Astrocyte (in vitro differentiated cells and primary cell): ENCODE measurements at places on chromosomes 11 and 22.
A peak's percentile ranks its signal among the peaks of the same experiment; 100 is the strongest.

GRCh38 chr11:63816732-63817131, 3.5 kb downstream of the SPINDOC start:
- DNase-seq: no peak

DNA sequence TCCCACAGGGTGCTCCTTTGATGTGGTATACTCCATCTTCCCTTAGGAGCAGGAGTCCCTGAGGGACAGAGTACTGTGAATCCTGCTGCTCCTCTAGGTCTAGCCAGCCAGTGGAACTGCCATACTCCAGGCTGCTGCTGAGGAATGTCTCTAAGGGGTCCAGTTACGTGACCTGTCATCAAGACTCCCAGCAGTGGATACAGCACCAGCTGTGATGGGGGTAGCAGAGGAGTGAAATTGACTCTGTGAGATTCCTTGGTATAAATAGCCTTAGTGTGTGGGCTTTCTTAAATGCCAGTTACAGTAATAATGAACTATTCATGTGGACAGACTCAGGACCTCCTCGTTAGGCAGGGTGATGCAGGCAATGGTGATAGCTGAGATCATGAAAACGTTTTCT, 140.4 kb upstream of the LUZP2 start:
- no peak for DNase-seq

GRCh38 chr11:120186456-120186773, 24.4 kb upstream of the OAF start:
- no peak for DNase-seq

GRCh38 chr11:46528445-46529094, 65.3 kb downstream of the AMBRA1 start:
- no peak for DNase-seq

DNA sequence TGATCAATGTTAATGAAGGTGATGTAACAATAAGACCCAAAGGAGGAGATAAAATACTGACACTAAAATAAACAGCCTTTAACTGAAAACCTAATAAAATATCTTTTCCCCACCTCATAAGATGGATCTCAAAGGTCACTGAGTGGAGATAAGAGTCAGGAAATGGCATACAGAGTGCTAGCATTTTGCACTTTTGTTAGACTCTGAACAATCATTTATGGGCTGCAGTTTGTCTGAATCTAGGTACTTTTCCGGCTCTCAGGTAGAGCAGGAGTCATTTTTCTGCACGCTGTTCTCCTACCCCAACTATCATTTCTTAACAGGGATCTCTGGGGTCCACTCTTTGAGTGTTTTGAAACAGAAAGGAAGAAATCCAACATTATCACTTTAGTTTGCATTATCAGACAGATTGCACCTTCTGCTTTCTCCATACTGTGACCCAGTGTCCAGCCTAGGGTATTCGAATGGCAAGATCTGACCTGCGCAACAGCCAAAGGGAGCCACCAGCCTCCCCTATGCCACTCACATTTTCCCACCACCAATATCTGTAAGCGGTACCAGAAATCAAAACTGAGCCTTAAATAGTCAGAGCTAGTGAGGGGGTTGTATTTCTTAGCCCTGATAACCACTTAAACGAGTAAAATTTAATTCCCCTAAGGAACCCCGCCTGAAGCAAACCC, 863 bp downstream of the SIAE start:
- no peak for DNase-seq

- peak; percentile 52 for DNase-seq
Measured at GRCh38 chr11:20070459-20070858, 89.8 kb downstream of the DBX1 start.

DNA sequence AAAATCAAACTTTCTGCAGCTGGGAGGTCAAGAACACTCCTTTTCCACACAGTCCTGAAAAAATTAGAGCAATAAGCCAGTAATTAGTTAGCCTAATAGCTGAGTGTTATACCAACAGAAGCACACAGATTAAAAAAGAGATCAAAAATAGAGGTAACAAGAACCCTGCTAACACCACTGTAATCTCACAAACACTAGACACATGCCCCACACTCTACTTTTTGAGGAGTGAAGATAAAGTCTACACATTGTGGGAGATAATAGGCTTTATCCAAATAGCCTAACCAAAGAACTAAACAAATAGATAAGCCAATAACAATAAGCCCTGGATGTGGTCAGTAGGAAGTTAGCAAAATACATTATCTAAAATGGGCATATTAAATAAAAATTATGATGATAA, 372.7 kb upstream of the ANO5 start:
- DNase-seq: no peak

DNA sequence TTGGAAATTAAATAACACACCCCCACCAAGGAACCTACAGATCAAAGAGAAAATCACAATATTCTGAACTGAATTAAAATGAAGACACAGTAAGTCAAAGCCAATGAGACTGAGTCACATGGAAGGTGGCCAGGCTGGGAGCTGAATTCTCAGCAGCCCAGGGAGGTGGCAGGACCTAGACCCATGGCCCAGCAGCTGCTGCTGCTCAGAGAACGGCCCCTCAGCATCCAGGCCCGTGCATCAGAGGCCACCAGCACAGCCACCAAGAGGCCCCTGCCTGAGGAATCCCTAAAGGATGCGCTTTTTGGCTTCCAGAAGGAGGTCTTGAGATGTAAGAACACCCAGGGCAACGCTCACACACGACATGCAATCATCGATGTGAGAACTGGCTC, 35.0 kb downstream of the TBX1 start:
- peak; percentile 34 for DNase-seq

DNA sequence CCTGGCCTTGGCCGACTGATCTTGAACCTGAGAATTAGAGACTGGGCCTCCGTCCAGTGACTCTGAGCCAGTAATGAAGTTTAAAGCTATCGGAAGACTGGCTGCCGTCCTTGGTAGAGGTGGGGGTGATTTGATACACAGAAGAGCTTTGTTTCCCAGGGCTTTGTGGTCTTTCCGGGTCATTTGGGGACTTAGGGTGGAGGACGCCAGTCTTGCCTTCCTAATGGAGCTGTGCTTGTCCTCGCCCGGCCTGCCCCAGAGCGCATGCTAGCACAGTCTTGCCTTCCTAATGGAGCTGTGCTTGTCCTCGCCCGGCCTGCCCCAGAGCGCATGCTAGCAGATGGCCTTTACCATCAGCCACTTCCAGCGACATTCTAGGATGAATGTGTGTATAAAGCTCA, 65.8 kb downstream of the ST3GAL4 start:
- DNase-seq: no peak

GRCh38 chr22:18950141-18950540, 14.0 kb upstream of the PRODH start:
- no peak for DNase-seq

DNA sequence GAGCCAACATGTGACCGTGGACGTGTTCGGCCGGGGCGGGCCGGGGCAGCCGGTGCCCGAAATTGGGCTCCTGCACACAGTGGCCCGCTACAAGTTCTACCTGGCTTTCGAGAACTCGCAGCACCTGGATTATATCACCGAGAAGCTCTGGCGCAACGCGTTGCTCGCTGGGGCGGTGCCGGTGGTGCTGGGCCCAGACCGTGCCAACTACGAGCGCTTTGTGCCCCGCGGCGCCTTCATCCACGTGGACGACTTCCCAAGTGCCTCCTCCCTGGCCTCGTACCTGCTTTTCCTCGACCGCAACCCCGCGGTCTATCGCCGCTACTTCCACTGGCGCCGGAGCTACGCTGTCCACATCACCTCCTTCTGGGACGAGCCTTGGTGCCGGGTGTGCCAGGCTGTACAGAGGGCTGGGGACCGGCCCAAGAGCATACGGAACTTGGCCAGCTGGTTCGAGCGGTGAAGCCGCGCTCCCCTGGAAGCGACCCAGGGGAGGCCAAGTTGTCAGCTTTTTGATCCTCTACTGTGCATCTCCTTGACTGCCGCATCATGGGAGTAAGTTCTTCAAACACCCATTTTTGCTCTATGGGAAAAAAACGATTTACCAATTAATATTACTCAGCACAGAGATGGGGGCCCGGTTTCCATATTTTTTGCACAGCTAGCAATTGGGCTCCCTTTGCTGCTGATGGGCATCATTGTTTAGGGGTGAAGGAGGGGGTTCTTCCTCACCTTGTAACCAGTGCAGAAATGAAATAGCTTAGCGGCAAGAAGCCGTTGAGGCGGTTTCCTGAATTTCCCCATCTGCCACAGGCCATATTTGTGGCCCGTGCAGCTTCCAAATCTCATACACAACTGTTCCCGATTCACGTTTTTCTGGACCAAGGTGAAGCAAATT, 1.8 kb downstream of the FUT4 start:
- DNase-seq: no peak

GRCh38 chr11:102216433-102217075, 100.7 kb upstream of the BIRC3 start:
- no peak for DNase-seq

DNA sequence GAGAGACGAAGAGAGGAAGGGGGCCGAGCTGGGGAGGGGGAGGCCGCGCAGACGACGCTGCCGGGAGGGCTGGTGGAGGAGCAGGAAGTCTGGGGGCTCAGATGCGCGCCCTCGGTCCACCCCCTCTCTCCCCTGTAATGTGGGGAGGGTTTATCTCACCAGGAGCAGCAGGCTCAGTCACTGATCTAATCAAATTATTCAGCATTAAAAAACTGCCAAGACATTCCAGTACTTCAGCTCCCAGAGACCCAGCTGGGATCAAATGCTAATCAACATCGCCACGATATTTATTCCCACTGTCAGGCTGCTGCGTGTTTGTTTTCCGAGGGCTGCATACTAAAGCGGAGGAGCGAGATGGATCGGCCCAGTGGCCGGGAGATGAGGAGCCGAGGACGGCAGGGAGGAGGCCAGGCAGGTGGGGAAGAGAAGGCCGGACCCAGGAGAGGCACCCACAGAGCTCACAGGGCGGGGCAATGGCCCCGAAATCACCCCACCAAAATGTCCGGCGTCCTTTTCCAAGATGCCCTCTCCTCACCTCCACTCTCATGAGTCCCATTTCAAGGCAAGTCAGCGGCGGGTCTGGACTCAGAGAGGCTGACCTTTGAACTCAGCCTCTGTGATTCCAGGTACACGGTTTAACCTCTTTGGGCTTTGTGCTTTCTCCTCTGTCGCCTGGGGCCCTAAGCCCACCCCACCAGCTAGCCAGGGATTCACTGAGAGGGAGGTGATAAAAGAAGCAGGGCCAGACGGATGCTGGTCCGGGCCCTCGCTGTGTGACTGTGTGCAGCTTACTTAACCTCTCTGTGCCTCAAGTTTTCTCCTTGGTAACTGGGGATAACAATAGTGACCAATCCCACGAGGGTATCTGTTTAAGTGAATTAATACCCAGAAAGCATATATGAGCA, 502.1 kb downstream of the MN1 start:
- peak; percentile 80 for DNase-seq

- peak; percentile 95 for DNase-seq
Measured at GRCh38 chr22:31829505-31829904, 75.7 kb downstream of the DEPDC5 start.

GRCh38 chr11:114063149-114063828, 3.8 kb downstream of the ZBTB16 start:
- no peak for DNase-seq

DNA sequence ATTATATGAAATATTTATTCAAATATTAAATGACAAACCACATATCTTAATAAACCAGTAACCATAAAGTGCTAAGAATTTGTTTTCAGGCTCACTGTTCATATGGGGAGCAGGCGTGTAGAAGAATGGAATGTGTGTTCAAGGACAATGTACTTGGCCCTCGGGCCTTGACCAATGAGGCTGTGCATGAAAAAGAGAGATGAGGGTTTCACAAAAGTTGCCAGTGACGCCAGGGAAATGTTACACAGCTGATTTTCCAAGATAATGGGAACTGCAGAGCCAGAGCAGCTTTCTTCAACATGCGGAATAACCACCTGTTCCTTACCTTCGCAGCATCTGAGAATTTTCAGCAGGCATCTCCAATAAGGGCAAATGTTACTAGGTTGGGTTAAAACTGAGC, 4.2 kb downstream of the SF1 start:
- DNase-seq: no peak

GRCh38 chr11:75631086-75631730, 37.6 kb downstream of the MAP6 start:
- DNase-seq: no peak

GRCh38 chr11:79925570-79925969, 484.7 kb upstream of the TENM4 start:
- DNase-seq: no peak

DNA sequence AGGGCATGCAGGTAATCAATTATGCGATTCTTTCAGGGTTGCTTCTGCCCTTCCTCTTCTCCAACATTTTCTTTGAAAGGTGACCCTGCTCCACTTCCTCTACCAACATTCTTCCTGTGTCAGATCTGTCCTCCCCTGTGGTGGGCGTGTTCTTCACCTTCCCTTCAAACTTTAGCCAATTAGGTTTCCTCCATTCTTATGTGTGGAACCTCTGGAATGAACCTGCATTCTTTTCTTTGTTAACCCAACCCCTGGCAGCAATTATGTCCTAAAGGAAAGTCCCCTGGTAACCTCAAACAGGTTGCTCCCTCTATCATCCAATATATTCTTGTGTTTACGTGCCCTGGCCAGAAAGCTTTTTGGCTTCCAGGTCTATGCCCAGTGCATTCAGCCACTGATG, 22.4 kb downstream of the KIRREL3 start:
- no peak for DNase-seq

DNA sequence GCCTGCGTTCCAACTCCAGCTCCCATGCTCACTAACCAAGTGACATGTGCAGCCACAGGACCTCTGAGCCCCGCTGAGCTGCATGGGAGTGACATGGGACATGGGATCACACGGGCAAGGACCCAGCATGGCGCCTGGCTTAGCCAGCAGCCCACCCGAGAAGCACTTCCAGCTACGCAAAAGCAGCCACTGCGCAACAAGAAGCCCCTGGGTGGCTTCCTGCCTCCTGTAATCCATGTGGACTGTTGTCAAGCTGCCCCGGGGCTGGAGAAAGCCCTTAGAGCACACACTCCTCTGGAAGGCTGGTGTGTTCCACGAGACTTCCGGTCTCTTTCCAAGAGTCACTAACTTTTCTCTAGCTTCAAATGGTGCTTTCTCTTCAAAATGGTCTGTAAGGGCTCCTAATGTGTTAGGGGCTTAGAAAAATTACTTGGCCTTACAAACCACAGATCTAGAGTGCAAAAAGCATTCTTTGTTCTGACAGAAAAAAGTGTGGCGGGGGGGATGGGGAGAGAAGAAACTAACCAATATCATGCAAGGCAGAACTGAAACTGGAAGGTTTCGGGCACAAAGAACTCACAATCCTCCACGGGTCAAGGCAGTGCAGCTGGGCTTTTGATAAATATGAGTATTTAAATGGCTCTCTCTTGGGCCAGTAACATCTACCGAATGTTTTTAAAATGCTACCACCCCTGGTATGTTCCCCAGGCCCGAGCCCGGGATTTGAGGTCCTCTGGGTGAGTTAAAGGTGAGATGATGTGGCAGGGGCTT, 5.5 kb downstream of the C11orf24 start:
- no peak for DNase-seq

DNA sequence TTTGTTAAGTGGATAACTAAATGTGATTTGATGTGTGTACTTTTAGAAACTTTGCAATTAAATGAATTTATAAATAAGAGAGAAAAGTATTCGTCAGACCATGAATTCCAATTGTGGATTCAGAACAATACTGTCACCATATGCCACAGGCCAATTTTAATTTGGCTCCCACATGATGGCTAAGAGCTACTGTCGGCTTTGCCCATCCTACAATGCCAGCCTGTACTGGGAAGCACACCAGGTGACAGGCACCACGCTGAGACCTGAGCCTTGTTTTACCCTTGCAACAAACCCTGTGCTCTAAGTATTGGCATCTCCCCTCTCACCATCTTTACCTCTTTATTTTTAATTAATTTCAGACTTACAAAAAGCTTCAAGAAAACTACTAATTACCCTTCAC, 14.0 kb downstream of the RAB30 start:
- no peak for DNase-seq

- DNase-seq: no peak
Measured at GRCh38 chr11:46628961-46629360, 11.6 kb downstream of the ATG13 start.
